ENCODE measurements at places on chromosomes 2 and 18. TPM values are rescaled to one million over a fixed set of nuclear protein-coding genes. Genes with fewer than 3 reads are reported as not detected.

The AQP4 gene
- total RNA-seq: not detected

DNA sequence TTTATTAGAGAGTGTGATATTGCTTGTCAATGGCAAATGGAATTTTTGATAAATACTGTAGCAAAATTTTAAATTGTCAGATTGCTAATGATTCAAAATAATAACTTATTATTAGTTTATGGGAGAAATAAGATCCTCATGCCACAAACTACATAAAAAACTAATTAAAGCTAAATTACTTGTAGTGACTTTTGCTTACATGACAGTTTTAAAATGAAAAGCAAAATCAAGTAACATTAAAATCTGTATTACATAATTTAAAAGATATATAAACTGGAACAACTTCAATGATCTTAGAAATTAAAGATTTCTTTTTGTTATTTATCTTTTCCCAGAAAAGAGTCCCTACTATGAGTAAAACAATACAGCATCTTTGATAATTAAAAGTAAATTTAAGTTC lies 17.7 kb upstream of the RND3 start:
- no peak overlapping the region for H3K27ac ChIP-seq
- no peaks in the 10 kb centered on the region for H3K27me3 ChIP-seq
- H3K4me3 ChIP-seq: no peak overlapping the region
- H3K36me3 ChIP-seq: no peaks in the 10 kb centered on the region

GRCh38 chr2:200335657-200336056 lies 29.2 kb downstream of the SPATS2L start:
- DNase-seq: no peak
- H3K27me3 ChIP-seq: no peaks in the 10 kb centered on the region
- H3K4me3 ChIP-seq: no peak overlapping the region
- H3K36me3 ChIP-seq: no peaks in the 10 kb centered on the region
- no peaks in the 10 kb centered on the region for H3K4me1 ChIP-seq
- no peak overlapping the region for H3K27ac ChIP-seq

- H3K27ac ChIP-seq: no peak overlapping the region
- H3K27me3 ChIP-seq: no peaks in the 10 kb centered on the region
- H3K36me3 ChIP-seq: peaks cover 4% of the 10 kb centered on the region
Observed at GRCh38 chr2:144320491-144320890, 199.4 kb downstream of the ZEB2 start.

The UGT1A8 gene
- not detected for total RNA-seq

DNA sequence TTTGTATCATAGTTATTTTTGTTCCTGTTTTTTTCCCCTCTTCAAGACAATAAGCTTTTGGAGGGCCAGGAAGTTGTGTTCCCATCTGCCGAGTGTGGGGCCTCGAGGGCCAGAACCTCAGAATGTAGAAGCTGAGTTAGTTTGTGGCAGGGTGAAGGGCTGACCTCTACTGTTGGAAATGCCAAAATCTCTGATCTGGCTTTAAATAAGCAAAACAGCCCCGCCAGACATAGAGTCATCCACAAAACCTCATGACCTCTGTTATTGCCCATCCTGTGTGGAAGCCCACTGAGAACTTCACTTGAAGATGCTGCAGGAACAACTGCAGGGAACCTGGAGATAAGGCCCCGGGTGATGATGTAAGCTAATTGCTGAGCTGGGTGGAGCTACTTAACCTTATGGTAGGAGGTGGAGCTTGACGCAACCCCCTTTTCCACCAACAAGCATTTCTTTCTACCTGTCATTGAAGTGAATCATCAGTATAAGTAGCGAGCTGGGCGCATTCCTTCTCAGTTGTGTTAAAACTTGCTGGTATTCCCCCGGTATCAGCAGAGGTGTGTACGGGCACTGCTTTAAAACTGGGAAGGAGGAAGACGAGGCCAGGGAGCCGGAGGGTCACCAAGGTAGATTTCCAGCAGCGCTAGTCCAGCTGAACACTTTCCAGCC lies 177.2 kb downstream of the NEDD4L start:
- H3K4me3 ChIP-seq: peak overlapping the region; percentile 33
- no peaks in the 10 kb centered on the region for H3K27me3 ChIP-seq
- no peaks in the 10 kb centered on the region for H3K36me3 ChIP-seq
- no peak for DNase-seq
- H3K27ac ChIP-seq: no peak overlapping the region
- H3K4me1 ChIP-seq: peaks cover 44% of the 10 kb centered on the region

- no peaks in the 10 kb centered on the region for H3K27me3 ChIP-seq
- no peak for DNase-seq
- no peak overlapping the region for H3K27ac ChIP-seq
- H3K4me1 ChIP-seq: no peaks in the 10 kb centered on the region
- H3K4me3 ChIP-seq: no peak overlapping the region
Observed at GRCh38 chr2:18721038-18721922, 131.9 kb upstream of the NT5C1B start.

DNA sequence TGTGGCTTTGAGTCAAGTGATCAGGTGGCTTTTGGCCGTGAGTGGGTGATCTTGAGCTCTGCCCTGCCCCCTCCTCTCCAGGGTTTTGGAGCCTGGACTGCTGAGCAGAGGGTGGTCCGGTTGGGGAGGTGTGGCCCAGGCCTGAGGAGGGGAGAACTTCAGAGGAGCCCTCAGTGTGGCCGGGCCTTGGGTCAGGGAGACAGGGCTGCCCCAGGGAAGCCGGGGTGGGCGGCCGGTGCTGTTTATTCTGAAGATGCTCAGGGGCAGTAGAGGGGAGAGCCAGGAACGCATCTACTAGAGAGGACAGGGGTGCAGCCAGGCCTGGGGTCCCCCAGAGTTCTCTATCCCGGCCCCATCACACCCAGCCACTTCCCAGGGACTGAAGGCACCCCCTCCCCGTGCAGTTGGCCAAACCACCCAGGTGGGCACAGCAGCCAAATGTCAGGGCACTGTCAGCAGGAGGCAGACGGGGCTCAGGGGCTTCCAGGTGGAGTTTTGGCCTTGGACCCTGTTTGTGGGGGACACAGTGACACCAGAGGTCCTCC lies 963 bp downstream of the ERFE start:
- peak overlapping the region; percentile 70 for H3K4me3 ChIP-seq
- H3K27me3 ChIP-seq: peaks cover 12% of the 10 kb centered on the region
- no peak overlapping the region for H3K27ac ChIP-seq
- H3K36me3 ChIP-seq: no peaks in the 10 kb centered on the region

The IL36B gene
- not detected for total RNA-seq

GRCh38 chr18:21763846-21764646 lies 23.5 kb downstream of the MIB1 start:
- peaks cover 16% of the 10 kb centered on the region for H3K4me1 ChIP-seq
- H3K4me3 ChIP-seq: no peak overlapping the region
- no peak overlapping the region for H3K27ac ChIP-seq
- peaks cover 30% of the 10 kb centered on the region for H3K36me3 ChIP-seq

DNA sequence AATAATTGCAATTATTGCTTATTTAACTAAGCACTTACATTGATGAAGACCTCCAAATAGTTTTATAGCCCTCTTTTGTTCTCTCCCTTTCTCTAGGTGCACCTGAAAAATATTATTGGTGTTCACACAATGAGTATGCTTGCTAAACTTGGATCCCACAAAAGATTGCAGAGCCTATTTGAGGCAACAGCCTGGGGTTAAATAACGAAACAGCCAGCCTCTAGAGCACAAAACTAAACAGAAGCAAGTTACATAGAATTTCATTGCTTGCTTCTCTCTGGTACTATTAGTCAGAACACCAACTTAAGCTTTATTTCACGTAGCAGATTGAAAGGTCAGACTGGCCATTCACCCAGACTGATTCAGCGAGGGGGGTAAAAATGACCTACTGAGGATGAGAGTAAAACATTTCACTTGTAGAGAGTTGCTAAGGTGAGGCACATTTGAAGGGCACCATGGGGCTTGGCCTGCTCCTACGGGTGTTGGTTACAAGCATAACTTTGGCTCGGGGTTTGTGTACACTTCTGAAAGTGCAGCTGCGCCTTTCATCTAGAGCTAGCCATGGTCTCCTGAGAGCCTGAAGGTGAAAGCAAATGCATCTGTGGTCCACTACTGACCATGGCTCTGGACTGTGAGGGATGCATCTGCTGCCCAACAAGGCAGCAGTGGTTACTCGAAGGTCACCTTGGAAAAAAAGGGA lies 225.1 kb upstream of the LRRTM1 start:
- no peak overlapping the region for H3K4me3 ChIP-seq
- no peaks in the 10 kb centered on the region for H3K4me1 ChIP-seq
- H3K36me3 ChIP-seq: no peaks in the 10 kb centered on the region
- no peak for DNase-seq
- no peak overlapping the region for H3K27ac ChIP-seq

The FASTKD1 gene
- total RNA-seq: 27.1 TPM

DNA sequence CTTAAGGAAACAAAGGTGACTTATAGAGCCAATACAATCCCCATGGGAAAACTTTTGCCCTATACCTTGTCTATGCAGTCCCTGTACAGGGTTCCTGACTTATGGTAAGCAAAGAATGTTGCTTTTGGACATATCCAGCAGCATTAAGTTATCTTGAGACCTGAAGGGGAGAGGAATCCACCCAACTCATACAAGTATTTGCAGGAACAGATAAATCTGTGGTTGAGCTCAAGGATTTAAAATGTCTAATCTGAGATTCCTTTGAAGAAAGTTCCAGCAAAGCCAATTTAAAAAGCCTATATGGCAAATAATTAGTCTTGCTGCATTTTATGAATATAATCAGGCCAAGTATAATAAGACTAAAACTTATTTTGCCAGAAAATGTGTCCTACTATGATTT lies 739.5 kb upstream of the CDH2 start:
- no peak overlapping the region for H3K4me3 ChIP-seq
- no peaks in the 10 kb centered on the region for H3K27me3 ChIP-seq
- no peak for DNase-seq
- no peak overlapping the region for H3K27ac ChIP-seq
- H3K36me3 ChIP-seq: no peaks in the 10 kb centered on the region
